ENCODE measurements at places on chromosomes 5 and 9.

DNA sequence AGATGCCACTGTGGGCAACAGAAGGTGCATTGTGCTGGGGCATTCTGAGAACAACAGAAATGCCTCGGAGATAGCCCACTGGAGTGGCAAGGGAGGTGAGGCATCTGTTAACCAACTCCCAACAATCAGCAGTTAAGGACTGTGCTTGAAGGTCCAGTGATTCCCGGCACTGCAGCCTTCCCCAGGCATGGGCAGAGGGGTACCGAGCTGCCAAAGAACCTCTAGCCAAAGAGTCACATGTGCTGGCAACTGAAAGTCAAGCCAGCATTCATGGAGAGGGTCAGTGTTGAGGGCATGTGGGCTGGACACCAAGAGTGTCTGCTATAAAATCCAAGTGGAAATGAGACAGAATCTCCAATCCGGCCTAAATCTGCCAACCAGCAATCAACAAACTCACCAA is 149.6 kb downstream of the ASTN2 start:
- DNase-seq, result no peak

DNA sequence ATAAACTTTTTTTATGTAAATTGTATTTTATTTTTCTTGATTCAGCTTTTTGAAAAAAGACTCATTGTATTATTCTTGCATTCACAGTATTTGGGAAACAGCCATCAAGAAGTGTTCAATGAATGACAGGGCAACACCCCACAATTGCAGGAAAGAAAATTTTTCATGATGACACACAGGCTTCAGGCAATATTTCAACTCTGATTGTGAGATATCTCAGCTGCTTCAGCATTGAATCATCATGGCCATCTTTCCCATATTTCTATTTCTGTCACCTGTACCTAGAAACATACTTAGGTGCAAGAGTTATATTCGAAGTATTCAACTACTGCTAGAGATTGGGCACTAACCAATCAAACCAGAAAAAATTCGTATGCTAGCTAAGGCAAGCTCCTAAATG is 446.0 kb downstream of the ISL1 start:
- no peak for DNase-seq

DNA sequence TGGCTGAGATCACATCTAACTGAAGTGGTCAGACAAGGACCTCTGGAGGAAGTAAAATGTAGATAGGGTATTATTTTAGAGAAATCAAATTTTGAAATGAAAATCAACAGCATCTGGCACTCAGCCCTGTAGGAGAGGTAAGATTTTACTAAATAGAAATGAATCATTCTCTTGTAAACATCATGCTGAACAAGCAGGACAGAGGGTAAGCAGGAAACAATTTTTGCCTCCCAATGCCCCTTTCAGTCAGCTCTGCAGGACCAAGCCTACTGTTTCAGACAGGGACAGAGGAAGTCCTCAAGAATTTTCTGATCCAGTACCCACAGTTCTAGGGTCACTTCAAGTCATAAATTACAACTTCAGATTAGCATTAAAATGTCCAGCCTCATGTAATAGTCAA is 190.1 kb downstream of the ESM1 start:
- no peak for DNase-seq

DNA sequence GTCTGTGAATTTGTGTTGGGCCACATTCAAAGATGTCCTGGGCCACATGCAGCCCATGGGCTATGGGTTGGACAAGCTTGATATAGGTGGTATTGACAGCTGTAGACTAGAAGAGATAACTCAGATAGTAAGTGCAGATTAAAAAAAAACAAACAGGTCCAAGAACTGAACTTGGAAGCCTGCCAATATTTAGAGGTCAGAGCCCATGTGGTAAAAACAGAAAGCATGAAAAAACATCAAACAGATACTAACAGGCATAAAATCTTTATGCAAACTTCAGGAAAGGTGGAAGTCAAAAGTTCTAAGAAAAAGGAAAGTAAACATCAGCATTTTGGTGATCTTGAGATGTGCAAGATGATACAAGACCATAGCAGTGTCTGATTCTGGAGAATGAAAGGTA is 155.1 kb upstream of the NR4A3 start:
- no peak for DNase-seq

- DNase-seq, result no peak
These were observed 532.9 kb downstream of the ANXA1 start for GRCh38 chr9:73684601-73685000.

DNA sequence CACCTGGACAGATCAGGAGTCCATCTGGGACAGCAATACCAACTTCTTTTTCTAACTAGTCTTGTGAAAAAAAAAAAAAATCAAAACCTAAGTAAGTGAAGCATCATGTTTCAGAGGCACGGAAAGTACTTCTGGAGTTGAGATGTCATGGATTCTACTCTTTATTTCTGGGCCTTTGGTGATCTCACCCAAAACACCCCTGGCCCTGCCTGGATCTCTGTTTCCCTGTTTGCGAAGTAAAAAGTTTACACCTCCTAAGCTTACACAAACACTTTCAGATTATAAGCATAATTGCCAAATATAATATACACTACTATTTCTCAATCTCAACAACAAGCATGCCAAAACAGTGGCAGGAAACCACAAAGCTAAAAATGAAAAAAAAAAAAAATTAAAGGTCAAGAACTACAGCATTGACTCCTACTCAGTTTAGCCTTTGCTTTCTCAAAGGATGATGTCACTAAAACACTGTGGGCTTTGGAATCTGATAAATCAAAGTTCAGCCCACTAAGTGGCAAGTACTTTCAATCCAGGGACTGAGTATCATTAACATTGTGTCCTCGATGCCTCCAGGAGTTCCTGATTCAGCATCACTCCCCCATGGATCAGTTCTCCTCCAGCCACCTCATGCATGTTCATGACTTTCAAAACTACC is 291.9 kb downstream of the NFIB start:
- DNase-seq, result no peak

DNA sequence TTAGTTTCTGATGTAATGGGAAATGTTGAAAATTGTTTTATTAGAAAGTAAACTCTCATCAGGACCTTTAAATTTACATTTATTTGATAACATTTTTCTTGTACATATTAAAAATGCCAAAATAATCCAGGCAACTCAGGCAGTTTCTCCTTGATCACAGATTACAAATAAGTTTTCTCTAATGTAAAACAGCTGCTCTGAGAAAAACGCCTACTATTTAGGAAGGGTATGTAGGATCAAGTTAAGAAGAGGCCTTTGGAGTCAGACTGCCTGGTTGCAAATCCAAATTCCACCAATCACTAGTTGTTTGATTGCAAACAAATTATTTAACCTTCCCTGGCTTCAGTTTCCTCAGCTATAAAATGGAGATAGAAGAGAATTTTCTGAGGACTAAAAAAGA is 610.8 kb downstream of the PDE4D start:
- DNase-seq, result no peak

DNA sequence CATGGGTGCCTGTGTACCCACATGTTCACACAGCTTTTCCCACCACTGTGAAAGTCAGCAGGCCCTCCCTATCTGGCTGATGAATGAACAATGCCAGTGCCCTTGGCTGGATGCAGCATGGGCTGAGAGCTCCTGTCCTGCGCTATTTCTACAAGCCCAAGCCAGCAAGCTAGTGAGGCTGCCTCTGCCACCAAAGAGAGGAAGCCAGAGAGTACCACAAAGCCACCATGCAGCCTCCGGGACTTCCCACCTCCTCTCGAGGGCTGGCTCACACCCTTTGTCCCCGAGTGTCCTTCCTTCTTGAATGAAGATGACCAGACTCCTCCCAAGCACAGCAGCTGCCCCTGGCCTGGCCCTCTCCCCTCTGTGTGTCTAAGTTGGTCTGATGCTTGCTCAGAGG is 76.5 kb downstream of the SH3PXD2B start:
- DNase-seq, result no peak

- DNase-seq, result no peak
These were observed 50.0 kb downstream of the GSN start for GRCh38 chr9:121317737-121318630.

- DNase-seq, result no peak
These were observed 54.5 kb downstream of the ABCA1 start for GRCh38 chr9:104873489-104873850.

GRCh38 chr5:107950776-107951175 is 280.0 kb upstream of the EFNA5 start:
- no peak for DNase-seq

GRCh38 chr5:2686321-2687124 is 65.0 kb downstream of the IRX2 start:
- DNase-seq, result no peak

DNA sequence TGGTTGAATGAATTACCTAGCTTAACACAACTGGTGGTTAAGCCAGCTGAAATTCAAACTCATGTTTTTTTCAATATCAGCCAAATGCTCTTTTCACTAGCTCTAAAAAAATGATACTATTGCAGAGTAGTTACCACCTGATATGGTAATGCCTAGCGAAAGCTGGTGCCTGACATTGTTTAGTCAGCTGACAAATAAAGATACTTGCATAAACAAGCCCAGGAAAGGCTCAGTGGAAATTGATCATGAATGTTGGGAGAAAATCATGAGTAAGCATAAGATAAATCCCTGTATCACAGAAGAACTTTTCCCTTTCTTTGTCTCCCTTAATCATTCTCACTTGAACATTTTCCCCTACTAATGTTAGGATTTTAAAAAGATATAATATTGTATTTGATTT is 54.6 kb downstream of the FGF10 start:
- no peak for DNase-seq

DNA sequence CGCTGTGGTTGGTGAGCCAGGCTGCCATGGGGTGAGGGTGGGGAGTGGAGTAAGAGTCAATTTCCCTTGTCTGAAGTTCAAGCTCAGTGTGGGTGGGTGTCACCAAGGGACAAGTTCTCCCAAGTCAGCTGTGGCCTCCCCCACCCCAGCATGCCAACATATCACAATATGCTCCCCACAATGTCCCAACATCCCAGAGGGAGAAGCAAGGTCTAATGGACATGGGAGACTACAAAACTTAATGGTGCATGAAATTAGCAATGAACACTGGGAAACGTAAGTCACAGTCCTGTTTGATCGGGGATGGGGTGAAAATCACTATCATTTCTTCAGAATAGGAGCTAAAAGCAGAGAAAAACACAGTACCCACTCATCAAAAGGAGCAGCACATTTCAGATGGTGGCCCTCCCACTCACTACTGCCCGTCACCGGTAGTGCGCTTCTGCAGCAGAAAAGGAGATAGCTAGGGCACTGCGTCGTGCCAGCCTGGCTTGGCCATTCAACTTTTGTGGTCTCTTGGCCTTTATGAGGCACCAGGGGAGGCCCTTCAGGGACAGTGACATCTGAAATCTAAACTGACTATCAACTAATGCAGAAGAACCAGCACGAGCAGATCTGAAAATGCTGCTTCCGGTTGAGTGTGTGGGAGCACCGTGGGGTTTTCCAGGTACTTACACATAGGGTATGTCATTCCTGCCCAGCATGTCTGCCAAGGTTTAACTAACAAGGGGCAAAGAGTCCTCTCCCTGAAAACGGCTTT is 20.5 kb upstream of the NDFIP1 start:
- DNase-seq, result no peak

DNA sequence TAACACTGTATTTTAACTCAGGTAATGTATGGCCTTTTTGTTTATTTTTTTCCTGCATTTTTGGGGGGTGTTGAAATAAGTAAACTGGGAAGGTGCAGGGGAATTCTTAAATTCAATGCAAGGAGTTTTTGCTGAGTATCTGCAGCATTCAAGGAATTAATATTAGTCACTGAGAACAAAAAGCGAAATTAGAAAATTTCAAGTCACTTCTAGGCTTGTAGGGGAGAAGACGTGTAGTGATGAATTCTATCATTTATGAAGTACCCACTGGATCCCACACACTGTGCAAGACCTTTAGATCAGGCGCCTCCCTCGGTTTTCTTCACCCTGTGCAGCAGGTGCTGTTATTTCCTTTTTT is 1.2 kb downstream of the EHMT1 start:
- no peak for DNase-seq

- DNase-seq, result no peak
These were observed 98.5 kb downstream of the OSMR start for GRCh38 chr5:38944282-38944681.

DNA sequence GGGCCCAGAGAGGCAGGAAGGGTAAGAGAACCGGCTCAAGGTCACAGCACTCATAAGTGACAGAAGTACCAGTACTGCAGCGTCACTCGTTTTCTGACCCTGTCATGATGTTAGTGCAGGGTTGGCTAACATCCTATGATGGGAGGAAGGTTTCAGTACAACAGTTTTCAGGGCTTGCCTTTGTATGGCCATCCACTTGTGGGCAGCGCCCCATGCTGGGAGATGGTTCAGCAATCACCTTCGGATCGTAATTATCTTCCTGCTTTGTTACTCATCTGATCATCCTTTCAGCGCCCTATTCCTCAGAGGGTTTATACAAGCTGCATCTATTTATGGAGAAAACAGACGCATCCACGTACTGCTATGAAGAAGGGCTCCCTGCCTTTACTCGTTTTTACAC is 2.4 kb downstream of the MAP1B start:
- DNase-seq, result no peak

DNA sequence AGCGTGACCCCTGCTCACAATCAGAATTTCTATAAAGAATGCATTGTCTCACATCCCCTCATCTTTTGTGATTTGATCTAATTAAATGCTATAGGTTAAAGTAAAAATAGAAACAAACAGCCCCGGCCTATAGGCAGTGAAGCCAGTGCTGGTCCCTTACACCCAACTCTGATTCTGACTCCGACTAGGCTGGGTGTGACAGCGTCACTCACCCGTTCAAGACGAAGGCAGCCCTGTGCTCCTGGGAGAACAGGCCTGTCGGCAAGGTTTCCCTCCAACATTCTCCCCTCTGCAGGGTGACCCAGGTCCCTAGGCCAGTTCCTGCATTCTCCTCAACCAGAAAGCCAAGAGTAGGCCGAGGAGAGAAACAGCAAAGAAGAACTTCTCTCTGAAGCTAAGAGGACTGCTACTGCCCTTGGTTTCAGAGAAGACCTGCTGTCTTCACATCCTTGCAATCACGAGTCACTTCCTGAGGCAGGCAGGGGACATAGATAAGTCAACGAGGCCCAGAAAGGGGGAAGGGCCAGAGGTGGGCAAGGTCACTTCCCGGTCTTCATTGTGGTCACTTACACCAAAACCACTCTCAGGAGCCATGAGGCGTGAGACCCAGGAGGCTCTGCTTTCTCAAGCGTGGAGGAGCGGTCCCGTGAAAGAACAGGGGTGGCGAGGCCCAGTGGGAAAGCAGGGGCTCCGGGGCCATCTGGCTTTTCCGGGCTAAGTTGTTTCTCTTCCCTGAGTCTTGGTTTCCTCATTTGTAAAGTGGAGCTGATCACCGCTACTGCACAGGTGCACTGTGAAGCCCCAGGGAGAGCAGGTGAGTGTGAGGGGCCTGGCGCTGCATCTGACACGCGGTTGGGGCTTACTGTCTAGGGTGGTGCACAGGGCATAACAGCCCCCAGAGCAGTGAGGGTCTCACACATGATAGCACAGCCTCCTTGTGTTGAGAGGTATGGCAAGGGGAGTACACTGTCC is 200.8 kb downstream of the CRB2 start:
- no peak for DNase-seq

GRCh38 chr9:20564650-20565049 is 57.6 kb downstream of the MLLT3 start:
- DNase-seq, result no peak

DNA sequence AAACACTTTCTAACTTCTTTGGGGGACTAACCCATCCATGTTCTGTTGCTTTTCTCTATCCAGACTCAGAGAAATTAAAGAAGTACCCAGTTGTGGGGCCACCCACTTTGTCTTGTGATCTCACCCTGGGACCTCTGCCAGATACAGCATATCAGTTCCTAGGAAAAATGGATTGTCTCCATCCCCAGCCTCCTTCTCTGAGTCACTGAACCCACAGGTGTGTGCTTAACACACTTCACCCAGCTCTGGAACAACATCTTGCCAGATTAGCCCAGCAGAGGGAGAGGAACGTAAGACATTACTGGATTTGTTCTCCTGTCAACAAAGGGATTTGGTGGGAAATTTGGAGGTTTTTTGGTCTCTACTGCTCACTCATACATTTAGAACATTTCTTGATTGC is 19.2 kb downstream of the FAM240B start:
- no peak for DNase-seq
